ENCODE measurements at places on chromosomes 7 and 10.

GRCh38 chr10:70820976-70821750 lies 5.4 kb downstream of the SGPL1 start:
- DNase-seq = no peak

GRCh38 chr7:37448011-37448635 lies 541 bp downstream of the ELMO1 start:
- no peak for DNase-seq

GRCh38 chr7:106111655-106112117 lies 426 bp downstream of the SYPL1 start:
- no peak for DNase-seq

DNA sequence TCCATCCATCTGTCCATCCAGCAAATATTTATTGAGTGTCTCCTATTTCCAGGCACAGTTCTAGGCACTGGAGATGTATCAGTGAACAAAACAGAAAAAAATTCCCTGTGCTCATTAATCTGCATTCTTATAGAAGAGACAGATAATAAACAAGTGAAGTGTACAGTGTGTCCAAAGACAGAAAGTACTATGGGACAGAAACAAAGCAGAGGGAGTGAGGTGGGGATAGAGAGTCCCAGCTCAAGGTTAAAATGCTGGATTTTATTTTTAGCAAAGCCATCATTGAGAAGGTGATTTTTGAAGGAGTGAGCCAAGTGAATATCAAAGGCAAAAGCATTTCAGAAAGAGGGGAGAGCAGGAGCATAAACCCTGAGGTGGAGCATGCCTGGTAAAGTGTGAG lies 21.8 kb upstream of the EXOC6 start:
- DNase-seq = no peak

DNA sequence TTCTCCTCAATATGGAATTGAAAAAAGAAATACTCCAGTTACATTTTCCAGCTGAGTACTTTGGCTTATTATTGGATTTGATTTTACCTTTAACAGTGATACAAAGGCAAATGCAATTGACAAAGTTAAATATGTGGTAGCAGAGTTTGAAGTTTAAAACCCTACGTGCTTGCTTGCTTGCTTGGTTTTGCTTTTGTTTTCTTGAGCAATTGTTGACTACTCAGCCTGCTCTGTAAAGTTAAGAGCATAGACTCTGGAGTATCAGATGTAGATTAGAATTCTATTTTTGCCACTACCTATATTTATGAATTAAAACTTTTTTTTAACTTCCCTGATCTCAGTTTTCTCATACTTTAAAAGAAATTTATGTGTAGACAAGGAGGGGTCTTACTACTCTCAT lies 51.4 kb downstream of the PCDH15 start:
- no peak for DNase-seq

- DNase-seq = no peak
These were observed 94.1 kb upstream of the KLF6 start for GRCh38 chr10:3879073-3879472.

GRCh38 chr7:158279539-158280447 lies 307.8 kb downstream of the PTPRN2 start:
- DNase-seq = peak; percentile 33

GRCh38 chr7:157412491-157413180 lies 75.8 kb downstream of the DNAJB6 start:
- DNase-seq = peak; percentile 50

DNA sequence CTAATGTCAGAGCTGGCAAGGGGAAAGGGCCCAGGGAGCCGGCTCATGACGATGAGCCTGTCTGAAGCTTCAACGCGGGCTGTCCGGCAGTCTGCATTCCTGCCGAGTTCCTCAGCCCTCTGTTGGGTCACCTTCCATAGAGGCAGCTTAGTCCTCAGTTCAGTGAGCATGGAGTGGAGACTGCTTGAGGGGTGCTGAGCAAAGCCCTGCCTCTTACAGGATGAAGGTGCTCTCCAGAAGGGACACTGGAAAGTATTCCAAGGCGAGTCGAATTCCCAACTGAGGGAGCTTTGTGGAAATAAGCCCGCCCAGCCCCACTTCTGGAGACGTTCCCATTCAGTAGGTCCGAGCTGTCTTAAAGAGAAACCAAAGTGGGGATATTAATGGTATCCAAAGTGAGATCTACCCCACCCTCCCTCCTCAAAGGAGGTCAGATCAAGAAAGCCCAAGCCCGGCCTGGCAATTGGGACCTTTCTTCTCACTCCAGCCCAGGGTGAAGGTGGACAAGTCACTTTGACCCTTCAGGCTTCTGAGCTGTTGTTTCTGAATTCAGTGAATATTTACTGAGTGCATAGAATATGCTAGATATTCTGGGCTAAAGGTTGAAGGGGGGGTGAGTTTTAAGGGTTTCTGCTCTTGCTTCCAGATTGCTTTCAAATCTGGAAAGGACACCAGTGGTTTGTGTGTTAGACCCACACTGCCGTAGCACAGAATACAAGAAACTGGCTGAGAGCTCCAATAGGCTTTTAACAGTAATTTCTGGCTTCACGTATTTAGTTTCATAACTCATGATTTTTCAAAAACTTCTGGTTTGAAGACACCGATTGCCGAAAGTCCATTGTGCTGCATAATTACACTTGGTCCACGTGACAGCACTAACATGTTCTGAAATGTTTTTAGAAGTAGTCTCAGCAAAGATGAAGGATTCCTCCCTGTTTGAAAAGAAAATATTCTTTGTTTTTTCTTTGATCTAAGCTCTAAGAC lies 3.5 kb downstream of the EGFR start:
- no peak for DNase-seq

DNA sequence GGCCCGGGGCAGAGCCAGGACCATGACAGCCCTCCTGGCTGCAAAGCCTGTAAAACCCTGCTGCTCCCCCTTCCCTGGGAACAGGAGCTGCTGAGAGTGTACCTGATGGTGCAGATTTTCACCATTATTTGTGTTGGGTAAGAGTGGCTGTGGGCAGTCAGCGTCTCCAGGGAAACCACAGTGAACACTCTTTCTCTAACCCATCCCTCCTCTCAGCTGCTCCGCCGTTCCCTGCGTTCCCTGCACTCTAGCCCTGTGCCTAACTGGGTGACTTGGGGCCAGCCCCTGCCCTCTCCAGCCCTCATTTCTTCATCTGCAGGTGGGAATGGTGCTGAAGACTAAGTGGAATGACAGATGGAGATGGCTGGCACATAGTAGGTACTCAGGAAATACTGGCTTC lies 75.9 kb upstream of the PCBD1 start:
- DNase-seq = no peak

DNA sequence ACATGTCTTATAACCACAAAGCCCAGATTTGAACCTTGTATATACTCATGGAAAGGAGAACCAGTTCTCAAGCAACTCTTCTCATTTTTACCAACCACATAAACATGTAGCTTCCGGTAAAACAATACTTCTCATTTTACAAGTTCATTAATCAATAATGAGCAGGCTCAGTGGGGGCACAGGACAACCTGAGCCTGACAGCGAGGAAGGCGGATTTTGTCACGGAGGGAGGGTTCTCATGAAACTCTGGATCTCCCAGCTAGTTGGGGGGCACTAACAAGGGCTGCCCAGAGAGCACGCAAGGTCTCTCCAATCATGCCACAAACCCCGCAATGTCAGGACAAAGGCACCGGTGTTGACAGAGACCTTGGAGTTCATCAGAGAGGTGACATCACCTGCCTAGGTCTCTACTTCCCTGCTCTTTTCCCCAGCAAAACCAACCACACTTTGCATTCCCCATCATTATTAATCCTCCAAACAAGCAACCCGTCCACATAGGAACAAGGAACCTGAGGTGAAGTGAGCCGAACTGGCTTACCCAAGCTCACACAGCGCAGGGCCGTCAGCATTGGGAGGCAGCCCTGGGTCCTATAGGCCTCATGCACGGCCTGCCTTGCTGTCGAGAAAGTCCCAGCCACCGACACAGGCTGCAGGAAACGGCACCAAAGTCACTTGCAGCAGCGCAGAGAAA lies 192.1 kb upstream of the KLF14 start:
- no peak for DNase-seq

DNA sequence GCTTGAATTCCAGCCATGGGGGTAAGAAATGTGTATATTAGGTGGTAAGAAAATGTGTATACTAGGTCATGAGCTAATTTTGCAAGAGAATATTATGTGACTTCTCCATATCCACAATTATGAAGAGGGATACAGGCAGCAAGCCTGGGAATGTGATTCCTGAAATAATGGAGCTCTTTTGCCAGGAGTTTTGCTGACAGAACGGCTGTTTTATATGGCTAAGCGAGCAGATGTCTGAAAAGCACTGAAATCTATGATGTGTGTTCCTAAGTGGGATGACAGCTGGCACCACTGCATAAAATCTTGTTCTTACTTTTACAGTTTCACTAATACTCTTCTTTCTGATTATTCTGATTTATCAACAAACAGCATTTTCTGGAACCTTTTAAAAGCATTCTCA lies 386.0 kb upstream of the HPS1 start:
- no peak for DNase-seq

- no peak for DNase-seq
These were observed 163.3 kb upstream of the ADCY1 start for GRCh38 chr7:45410893-45411292.

GRCh38 chr7:102814025-102814471 lies 65.2 kb downstream of the FAM185A start:
- DNase-seq = no peak

Measured in RWPE2 (cell line).